ENCODE measurements at places on chromosomes 5 and 9.

DNA sequence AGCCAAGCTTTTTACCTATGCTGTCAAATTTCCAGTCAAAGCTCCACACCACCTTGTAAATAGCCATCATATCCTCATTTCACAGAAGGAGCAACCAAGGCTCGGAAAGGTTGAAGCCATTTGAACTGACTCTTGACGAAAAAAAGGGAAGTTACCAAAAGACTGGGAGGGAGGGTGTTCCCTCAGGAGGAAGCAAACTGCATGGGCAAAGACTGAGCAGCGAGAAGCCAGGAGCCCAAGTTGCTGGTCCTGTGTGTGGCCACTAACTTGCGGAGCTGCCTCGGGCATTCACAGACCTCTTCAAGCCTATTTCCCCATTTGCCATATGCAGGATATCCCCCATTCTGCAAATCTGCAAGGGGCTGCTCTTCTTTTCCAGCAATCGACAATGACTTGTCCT, 37.4 kb downstream of the TTLL11 start:
- DNase-seq: no peak
- no peak overlapping the region for H3K4me3 ChIP-seq
- no peaks in the 10 kb centered on the region for H3K36me3 ChIP-seq

GRCh38 chr5:73921741-73922140, 295.7 kb downstream of the ARHGEF28 start:
- H3K27ac ChIP-seq: no peak overlapping the region
- H3K27me3 ChIP-seq: no peaks in the 10 kb centered on the region
- H3K4me3 ChIP-seq: no peak overlapping the region
- no peaks in the 10 kb centered on the region for H3K36me3 ChIP-seq
- H3K4me1 ChIP-seq: no peaks in the 10 kb centered on the region
- no peak for DNase-seq

DNA sequence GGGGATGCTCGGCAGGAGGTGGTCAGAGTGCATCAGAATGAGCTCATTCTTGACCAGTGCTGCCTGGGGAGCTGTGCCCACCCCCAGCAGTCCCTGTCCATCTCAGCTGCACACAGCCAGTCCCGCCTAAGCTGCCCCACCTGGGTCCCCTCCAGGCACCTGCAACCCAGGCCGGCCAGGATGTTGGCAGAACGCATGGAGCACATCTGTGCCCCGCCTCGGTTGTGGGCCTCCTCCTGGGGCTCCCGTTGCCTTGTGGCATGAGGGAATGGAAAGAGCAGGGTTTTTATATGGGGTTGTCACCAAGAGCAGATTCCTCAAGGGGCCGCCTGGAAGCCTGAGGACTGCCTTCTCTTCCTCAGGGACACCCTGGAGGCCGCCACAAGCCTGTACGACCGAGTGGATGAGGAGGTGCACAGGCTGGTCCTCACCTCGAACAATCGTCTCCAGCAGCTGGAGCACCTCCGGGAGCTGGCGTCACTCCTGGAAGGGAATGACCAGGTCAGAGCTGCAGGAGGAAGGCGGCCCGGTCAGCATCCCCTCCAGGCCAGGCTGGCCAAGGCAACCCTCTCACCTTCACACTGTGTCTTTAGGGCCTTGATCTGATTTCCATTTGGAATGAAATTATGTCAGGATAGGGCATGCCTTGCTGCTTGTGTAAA, 34.8 kb upstream of the LRRC14B start:
- no peaks in the 10 kb centered on the region for H3K4me1 ChIP-seq
- no peaks in the 10 kb centered on the region for H3K36me3 ChIP-seq
- no peak for DNase-seq
- H3K27ac ChIP-seq: no peak overlapping the region
- H3K4me3 ChIP-seq: no peak overlapping the region

GRCh38 chr9:136470792-136471469, 11.9 kb downstream of the SEC16A start:
- peaks cover 99% of the 10 kb centered on the region for H3K36me3 ChIP-seq
- H3K27ac ChIP-seq: no peak overlapping the region
- DNase-seq: no peak
- peaks cover 5% of the 10 kb centered on the region for H3K4me1 ChIP-seq

GRCh38 chr5:95715799-95716461, 15.2 kb upstream of the RHOBTB3 start:
- H3K4me3 ChIP-seq: no peak overlapping the region
- no peak for DNase-seq
- H3K27ac ChIP-seq: no peak overlapping the region
